ENCODE measurements at places on chromosomes 1 and 21.

DNA sequence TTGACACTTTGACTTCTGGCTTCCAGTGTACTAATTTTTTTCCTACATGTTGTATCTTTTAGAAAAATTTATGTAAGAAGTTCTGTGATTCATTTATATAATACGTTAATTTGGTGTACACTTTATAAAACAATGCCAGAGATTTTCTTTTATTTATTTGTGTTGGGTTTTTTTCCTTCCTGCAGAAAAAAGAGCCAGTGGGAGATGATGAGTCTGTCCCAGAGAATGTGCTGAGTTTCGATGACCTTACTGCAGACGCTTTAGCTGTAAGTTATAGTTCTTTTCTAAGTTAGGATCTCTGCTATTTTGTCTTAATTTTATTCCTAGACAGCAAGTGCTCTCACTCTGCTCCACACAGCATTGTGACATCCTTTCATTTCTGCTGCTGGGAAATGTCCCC, 14.4 kb downstream of the SARS1 start:
- DNase-seq = no peak

DNA sequence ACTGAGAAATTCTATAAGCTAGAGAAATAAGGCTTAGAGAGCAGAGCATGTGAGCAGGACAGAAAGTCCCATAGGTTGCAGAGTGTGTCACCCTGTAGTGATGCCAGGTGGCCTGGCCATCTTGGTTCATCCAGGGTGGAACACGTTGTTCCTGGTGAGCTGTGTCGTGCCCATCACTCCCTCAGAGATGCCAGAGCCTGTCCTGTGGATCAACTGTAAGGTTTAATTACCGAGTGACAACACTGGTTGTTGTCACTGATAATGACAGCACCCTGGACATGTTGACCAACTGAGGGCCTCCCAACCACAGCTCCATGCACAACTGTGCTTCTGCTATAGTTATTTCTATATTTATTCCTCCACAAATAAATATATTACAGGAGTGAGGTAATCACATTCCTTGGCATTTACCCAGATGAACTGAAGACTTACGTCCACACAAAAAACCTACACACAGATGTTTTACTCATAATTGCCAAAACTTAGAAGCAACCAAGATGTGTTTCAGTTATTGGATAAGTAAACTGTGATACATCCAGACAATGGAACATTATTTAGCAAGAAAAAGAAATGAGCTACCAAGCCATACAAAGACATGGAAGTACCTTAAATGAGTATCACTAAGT, 6.2 kb downstream of the C1orf198 start:
- no peak for DNase-seq

DNA sequence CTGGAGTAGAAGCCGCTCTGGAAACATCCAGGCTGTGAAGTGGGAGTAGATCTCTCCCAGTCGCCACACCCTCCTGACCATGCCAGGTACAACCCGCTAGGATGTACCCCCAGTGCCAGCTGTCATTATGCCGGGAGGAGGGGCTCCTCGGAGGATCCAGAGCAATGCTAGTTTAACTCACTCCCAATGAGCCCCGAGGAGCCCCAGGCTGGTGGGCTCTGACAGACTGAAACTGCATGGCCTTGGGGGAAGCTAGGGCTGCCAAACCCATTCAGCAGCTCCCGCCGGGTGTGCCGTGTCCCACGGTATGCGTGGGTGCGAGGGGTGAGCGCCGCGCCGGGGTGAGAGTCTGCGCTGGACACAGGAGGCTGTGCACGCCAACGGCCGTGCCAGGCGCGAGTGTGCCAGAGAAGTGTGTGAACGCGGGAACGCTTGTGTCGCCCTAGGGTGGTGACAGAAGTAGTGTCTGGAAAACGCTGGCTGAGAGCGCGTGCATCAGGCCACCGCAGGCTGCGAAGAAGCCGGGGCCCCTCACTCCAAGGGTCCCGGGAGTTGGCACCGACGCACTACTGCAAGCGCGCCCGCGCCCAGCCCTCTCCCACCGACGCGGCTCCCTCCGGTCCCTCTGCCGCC, 177.1 kb upstream of the EDN2 start:
- DNase-seq = no peak

DNA sequence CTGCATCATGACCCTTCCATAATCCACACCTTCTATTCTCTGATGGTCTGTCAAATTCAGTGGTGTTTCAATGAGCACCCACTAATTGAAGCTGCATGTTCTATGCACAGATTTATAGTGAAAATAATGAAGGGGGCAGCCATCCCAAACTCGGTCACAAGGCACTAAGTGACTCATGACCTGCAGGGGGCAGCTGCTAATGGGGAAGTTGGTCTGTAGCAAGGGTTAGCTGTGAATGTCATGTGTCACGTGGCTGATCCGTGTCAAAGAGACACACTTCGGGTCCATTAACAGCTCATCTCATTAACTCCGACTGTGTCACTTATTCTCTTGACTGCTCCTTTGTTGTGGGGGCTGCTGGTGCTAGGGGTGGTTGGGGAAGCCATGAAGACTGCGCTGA, 306.6 kb downstream of the PCP4 start:
- no peak for DNase-seq

GRCh38 chr1:35576061-35576765, 3.1 kb downstream of the TFAP2E start:
- no peak for DNase-seq

DNA sequence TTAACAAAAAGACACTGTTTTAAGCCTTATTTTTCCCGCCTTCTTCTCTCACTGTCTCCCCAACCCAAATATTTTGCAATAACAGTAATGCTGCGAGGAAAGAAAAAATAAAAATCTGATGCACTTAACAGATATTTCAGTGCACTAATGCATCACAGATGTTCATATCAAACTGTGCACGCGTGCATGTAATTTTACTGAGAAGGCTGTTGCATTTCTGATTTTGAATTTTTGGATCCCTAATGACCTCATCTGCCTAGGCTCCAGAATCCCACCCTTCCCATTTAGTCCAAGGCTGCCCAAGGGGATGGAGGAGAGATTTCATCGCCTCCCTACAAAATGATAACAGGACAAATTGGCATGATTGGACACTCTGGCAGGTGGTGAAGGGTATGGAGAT, 5.5 kb downstream of the TRABD2B start:
- DNase-seq = no peak

DNA sequence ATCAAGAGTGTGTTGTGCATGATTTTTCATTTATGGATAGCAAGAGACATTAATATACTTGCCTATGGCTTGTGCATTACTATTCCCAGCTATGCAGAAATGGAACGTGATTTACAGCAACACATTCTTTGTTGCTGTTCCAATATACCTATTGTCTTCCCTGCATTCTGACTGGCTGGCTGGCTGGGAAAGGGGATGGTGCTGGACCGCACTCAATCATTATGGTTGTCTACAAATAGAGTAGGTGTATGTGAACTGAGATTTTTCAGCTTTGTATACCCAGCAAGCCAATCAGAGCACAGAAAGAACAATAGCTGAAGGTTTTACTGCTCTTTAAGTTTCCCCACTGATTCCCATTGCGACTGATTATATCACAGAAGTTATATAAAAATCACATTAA, 167.5 kb downstream of the ATG4C start:
- DNase-seq = no peak

DNA sequence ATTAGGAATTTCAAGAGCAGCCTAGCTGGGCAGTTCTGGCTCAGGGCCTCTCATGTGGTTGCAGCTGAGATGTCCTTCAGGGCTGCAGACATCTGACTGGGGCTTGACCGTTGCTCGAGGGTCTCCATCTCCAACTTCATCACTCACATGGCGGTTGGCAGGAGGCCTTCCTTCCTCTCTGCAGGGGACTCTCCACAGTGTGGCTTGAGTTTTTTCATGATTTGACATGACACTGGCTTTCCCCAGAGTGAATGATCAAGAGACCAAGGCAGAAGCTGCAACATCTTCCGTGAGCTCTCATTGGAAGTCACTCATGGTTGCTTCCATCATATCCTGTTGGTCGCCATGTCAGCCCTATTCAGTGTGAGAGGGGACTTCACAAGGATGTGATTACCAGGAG, 74.6 kb downstream of the RUNX3 start:
- DNase-seq = no peak

DNA sequence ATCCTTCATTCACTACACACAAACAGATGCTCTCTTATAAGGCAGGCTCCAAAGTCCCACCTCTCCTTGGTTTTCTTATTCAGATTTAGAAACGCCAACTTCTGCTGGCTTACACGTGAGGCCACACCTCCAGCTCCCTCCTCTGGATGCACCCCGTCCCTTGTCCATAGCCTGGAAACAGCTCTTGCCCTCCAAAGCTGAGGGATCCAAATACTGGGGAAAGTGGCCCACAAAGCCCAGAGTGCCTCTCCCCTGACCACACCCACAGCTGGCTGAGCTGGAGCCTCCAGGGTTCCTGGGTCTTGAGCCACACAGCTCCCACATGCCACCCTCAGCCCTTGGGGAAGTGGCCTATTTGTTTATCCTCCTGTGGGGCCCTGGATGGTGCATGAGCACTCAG, 4.5 kb downstream of the LAD1 start:
- no peak for DNase-seq

- DNase-seq = no peak
Observed at GRCh38 chr1:8026976-8027747, 1.1 kb upstream of the ERRFI1 start.

DNA sequence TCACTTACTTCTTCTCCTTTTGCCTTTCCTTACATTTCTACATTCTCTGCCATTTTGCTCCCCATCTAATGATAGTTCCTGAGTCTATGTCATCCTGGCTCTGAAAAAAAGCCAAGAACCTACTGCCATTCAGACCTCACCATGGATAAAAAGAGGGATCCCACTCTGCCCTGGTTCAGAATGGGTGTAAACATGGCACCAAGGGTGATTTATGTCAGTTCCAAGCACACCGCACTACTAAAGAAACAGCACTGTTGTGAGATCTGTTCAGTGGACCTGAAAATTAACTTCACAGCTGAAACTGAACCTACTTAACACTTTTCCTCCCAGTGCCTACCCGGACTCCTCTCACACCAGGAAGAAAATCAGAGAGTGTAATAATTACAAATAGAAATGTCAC, 72.3 kb upstream of the NTPCR start:
- DNase-seq = no peak

DNA sequence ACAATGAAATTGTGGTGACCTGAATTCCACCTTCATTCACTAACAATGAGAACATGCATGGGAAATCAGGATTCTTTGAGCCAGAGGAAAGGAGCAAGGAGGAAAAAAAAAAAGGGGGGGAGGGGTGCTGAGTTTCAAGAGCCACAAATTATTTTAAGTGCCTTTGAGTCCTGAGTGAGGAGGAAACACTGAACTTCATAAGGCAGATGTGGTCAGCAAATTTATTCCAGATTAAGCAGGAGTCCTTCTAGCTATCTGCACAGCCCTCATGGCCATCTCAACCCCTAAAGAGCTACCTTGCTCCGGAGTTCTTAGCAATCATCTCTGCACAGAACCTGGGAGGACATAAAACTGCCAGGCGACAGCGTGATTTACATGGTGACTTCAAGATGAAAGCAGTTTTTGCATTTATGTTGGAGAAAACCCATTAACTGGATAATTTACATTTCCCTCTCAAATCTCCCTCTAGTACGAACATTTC, 21.7 kb downstream of the ASTN1 start:
- DNase-seq = no peak

DNA sequence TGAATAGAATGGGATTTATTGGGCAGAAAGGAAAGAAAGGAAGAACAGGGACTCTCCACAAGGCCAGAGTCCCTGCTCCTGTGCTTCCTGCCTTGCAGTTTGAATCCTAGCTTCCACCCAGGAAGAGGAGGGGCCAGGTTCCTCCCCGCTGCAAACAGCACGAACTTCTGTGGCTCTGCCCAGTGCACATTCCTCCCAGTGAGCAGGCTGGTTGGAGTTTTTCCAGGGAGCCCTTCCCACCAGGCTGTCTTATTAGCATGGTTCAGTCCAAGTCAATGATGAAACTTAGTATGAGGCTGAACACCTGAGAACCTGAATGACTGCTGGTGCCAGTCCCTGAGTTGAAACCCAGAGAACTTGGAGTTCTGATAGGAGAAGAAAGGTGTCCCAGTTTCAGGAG, 247.2 kb downstream of the DUSP10 start:
- no peak for DNase-seq

DNA sequence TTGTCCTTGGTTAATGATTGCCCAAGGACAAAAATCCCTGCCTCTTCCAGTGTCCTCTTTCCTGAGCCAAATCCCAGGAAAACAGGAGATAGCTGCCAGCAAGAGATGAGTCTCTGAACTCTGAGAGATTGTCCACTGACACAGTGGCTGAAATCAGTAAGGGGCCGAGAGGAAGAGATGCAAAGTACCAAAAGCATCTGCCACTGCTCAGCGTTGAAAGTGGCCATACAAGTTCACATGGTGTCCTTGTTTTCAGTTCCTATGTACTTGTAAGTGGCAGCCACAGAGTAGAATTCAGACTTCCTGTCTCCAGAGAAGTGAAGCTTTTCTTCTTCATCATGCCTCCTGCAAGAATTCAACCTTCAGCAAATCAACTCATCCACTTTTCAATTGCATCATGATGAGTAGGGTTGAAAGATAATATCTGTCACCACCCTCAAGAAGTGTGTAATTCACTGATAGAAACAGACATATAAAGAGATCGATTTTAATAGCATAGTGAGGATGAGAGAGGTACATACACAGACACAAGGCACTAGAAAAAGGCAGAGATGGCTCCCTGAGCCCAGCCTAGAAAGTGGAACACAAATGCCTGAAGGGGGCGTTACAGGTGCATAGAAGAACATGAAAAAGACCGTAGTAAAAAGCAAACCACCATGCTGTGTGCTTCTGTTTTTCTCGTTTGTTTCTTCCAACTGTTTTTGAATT, 185.8 kb downstream of the MRPL39 start:
- DNase-seq = peak; percentile 24

GRCh38 chr1:162069334-162070093, at the start of gene NOS1AP:
Gene NOS1AP (plus strand): TSS chr1:162069691. CDS start chr1:162070178, 487 bp downstream.
- DNase-seq = peak; percentile 57

DNA sequence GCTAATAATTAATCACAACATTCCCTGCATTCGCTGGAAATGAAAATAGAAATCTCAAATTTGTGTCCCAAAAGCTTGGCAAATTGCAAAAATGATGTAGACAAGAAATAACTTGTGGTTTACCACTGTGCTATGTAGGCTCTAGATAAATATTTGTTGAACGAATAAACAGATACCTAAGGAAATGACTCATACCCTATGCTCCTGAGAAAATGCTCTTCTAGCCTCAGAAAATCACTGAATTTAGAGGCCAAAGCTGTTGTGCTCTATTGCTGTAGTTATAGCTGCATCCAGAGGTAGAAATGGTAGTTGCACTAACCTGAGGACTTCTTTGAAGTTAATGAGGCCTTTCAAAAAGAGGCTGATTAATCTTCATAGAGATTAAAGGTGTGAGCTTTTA, 142.0 kb upstream of the ZNHIT6 start:
- DNase-seq = no peak

GRCh38 chr1:2379733-2380404, 11.5 kb downstream of the MORN1 start:
- no peak for DNase-seq

GRCh38 chr21:28590026-28590425, 402.7 kb downstream of the LTN1 start:
- no peak for DNase-seq

- DNase-seq = no peak
Observed at GRCh38 chr21:44574457-44575306, 1.2 kb downstream of the KRTAP10-4 start.
